ENCODE measurements at places on chromosomes 1 and 21.
A peak's percentile ranks its signal among the peaks of the same experiment; 100 is the strongest.

GRCh38 chr1:9849691-9850441 is 26.1 kb upstream of the CLSTN1 start:
- no peak for DNase-seq

DNA sequence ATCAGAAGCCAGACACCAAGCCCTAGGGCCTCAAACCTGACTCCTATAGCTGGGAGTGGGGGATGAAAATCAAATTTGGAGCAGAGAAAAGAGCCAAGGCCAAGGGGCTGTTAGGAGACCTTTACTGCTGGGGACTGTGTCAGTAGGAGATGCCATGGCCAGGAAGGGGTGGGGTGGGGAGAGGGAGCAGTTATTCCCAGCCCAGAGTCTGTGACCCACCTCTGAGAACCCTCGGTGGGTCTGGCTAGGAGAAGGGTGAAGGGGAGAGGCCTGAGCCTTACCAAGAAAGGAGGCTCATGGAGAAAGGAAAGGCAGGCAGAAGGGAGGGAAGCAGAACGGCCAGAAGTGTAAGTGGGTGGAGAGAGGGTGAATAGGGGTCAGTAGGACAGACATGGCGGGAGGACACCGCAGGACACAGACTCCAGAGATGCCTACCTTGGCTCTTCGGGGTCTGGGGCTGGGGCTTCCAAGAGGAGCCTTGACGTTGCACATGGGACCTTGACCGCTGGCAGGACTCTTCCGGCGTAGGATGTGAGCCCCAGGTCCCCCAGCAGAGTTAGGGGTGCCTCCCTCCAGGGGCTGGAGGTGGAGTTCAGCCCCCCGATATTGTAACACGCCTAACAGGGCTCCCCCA is 1.2 kb downstream of the ADAMTS4 start:
- no peak for DNase-seq

GRCh38 chr21:38784458-38785266 is 21.1 kb upstream of the ETS2 start:
- no peak for DNase-seq

- no peak for DNase-seq
Observed at GRCh38 chr1:205301205-205301821, 20.2 kb downstream of the NUAK2 start.

- no peak for DNase-seq
Observed at GRCh38 chr1:10651793-10652192, 144.7 kb downstream of the CASZ1 start.

DNA sequence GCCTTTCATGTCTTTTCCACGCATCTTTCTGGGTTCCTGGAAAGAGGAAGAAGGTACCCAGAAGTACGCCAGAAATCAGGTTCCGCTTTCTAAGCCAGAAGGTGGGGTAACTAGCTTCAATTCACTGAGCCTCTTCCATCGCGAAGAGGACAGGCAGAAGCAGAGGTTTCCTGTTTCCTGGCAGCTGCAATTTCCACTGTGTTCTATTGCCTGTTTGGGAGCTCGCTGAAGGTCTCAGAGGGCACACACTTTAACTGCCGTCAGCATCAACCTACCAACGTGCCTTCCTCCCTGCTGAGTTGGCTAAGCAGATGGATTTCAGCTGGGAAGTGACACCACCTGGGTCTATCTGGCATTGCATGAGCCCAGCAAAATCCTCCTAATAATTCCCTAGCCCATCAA is 10.0 kb downstream of the NCF2 start:
- peak; percentile 92 for DNase-seq

GRCh38 chr1:214446772-214447556 is 104.4 kb downstream of the PTPN14 start:
- no peak for DNase-seq

- DNase-seq: no peak
Observed at GRCh38 chr21:45950740-45951515, 30.6 kb upstream of the COL6A1 start.

DNA sequence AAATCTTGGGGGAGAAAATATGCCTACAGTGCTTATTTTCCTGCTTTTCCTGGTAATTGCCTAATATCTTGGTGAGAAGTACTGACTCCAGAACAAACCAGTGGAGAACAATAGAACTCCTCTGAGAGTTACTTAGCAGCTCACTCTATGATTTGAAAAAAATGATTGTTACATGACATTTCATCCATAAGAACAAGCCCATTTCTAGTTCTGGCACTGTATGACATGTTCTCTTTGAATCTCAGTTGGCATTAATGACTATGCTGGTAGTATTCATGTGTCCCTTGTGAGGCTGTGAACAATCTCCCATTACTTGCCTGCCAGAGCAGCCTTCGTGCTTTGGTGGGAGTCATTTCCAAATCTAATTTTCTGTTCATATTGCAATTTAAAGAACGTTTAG is 58.0 kb downstream of the CLIC4 start:
- no peak for DNase-seq

- no peak for DNase-seq
Observed at GRCh38 chr1:204383163-204383904, 23.6 kb upstream of the PLEKHA6 start.

Measured in suppressor macrophage (primary cell).